Hypothalamus (tissue), 51 donors: ENCODE measurements at places on chromosomes 6 and 20.

GRCh38 chr6:143536866-143537691, 25.6 kb upstream of the FUCA2 start:
- DNase-seq = peak; percentile 47

- DNase-seq = no peak
These were observed 433.2 kb upstream of the SPTLC3 start for GRCh38 chr20:12575352-12576095.

DNA sequence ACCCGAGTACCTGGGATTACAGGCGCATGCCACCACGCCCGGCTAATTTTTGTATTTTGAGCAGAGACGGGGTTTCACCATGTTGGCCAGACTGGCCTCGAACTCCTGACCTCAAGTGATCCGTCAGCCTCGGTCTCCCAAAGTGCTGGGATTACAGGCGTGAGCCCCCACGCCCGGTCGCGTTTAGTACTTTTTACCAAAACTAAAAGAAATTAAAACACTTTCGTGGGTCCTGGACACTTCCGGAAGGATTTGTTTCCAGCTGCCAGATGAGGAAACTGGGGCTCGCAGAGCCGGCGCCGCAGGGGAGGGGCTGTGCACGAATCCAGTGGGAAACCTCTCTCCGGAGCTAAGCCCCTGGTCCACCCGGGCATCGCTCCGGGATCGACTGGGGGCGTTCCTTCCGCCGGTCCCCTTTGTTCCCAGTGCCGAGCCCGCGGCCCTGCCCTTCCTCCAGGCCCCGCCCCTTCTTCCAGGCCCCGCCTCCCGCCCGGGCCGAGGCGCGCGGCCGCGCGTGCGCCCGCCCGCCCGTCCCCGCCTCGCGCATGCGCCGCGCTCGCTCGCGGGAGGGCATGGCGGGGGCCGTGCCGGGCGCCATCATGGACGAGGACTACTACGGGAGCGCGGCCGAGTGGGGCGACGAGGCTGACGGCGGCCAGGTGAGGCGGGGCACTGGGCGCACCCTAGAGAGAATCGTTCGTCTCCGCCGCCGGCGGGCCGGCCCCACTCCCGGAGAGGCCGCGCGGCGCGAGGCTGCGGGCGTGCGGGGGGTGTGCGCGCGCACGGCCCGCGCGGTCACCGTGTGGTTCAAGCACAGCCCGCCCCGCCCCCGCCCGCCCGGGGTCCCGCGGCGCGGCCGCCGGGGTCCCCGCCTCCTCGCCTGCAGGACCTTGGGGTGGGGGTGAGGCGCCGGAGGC, at the start of gene NELFCD:
Gene NELFCD (plus strand): TSS at position 546 of the 917 bp plus-strand sequence. CDS start 54 bp downstream, at position 600.
- peak; percentile 60 for DNase-seq

DNA sequence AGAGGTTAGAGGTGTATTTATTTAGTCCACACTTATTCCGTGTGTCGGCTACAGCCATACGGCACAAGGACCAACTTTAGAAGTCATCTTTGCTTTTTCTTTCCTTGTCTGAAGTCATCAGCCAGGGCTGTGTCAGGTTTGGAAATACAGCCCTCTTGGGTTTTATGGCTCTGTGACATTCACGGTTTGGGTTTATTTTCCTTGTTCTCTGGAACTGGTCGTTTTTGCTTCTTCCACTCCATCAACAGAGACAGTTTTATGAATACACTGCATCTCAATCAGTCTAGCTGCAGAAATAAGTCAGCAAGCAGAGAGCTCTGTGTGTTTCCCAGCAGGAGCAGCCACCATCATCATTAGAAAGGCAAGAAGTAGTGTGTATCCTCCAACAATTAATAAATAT, 132.5 kb downstream of the TBC1D7 start:
- no peak for DNase-seq

- no peak for DNase-seq
These were observed 18.6 kb downstream of the RBM38 start for GRCh38 chr20:57409672-57410397.

GRCh38 chr6:168611691-168612090, 170.7 kb downstream of the SMOC2 start:
- DNase-seq = no peak

- DNase-seq = no peak
These were observed 43.8 kb upstream of the TMEM181 start for GRCh38 chr6:158516098-158516497.

GRCh38 chr20:51542571-51543421, at the start of gene NFATC2:
NFATC2 (minus strand) TSS chr20:51542719; CDS start chr20:51542499, 220 bp downstream.
- peak; percentile 4 for DNase-seq

- DNase-seq = no peak
These were observed 1057.6 kb downstream of the KIF16B start for GRCh38 chr20:15515691-15516090.

- no peak for DNase-seq
These were observed 11.1 kb upstream of the TOP1 start for GRCh38 chr20:41017448-41018042.

DNA sequence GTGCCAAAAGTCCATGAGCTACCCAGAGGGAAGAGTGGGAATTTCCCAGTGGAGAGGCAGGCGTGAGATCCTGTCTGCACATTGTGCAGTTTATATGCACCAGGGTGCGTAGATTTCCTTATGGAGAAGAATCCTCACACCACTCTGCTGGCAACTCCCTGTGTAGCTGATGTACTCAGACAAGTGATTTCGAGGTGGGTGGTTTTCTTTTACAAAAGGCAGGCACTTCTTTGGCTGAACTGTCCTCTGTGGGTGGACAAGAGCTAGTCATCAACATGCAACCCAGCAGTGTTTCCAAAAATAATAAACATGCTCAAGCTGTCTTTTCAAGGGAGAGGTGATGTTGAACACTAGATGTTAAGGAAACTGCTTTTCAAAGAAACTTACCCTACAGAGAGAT, 121.7 kb upstream of the NXT1 start:
- DNase-seq = no peak

GRCh38 chr6:133787859-133788505, 100.9 kb upstream of the TCF21 start:
- DNase-seq = no peak

DNA sequence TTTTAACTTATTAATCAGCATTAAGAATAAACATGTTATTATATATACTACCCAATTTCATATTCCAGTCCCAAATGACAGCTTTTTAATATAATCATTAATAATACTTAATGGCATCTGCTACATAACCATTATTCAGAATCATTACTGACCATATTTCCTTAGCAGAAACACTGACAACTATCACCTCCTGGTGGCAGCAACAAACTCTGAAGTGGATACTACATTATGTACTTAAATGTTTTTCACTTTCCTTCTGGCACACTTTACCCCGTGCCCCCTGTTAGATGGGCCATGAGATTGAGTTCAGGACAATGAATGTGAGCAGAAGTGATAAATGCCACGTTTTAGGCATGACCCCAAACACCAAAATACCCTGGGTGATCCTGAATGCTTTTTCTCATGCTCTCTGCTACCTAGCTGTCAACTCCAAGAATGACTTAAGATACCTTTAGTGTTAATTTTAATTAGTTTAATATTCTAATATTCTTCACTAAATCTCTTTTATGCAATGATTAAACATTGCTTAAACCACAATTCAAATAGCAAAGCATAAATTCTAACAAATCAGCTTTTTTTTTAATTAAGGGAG, 77.1 kb downstream of the LMBRD1 start:
- DNase-seq = no peak

DNA sequence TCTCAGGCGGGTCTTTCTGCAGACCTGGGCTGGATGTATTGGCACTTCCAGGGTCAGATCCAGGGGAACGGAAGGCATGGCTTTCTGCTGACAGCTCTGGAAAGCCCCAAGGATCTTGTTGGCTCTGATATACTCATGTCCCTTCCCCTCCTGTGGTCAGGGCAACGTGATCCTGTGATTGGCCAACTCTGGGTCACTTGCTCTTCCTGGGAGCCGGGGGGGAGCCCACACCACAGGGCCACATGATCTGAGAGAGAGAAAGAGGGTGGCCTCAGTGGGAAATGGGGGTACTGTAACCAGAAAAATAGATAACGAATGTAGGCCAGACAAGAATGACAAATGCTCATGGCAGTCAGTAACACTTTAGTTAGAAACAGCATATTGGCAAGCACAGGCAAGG, 223.0 kb downstream of the NFATC2 start:
- DNase-seq = no peak

- no peak for DNase-seq
These were observed 9.6 kb downstream of the LRP11 start for GRCh38 chr6:149854532-149854931.

- no peak for DNase-seq
These were observed 152.9 kb downstream of the CDH4 start for GRCh38 chr20:61405007-61405406.

DNA sequence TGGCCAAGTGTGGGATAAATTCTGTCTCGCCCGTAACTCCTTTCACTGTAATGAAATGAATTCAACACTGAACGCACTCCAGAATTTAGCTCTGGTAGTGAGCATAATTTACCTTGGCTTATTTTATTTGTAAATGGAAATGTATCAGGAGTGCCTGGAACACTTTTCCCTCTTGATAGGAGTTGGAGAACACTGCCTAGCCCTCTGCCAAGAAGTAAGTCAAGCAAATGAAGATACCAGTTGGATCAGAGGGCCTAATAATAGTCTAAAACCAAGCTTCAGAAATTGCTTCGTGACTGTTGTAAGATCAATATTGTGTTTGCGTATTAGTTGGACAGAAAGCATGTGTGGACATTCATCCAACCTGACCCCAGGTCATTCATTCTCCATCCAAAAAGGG, 64.6 kb upstream of the TPD52L1 start:
- no peak for DNase-seq

- DNase-seq = no peak
These were observed 19.4 kb downstream of the NCOA5 start for GRCh38 chr20:46070215-46070900.

DNA sequence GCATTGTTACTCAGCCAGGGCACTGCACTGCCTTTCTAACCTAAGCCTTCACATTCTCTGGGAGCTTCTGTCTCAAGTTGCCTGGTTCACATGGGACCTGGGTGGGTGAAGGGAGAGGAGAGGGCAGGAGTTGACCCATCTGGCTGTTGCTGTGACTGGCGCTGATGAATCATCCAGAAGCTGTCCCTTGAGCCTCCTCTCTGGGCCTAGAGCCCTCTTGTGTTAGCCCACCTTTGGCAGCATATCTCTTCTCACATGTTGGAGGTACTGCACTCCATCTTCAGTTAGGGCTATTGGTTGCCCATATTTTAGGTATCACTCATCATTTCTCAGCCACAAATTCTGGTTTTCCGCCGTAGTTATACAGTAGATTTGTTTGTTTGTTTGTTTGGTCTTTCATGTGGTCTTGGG, 19.8 kb downstream of the XRN2 start:
- DNase-seq = no peak

DNA sequence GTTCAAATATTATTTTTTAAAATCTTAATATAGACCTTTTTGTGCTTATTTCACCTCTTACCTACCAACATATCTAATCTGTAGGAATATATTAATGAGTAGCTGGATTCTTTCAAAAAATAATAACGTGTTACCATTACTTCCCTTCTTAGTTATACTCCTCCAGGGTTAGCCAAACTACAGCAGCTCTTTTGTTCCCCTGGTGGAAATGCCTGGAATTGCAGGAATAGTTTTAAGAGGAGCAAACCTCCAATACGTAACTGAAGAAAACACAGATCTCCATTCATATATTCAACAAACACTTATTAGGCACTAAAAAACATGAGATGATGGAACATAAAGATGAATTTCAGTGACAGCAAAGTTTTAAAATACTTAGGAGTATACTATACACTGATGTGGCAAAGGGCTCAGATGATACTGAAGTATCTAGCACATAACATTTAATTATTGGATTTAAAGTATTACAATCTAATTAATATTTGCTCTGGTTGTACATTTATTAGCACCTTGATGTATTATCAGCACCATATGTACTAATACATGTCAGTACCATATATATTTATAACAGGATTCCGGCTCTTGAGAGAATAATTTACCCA, 78.3 kb downstream of the TBX18 start:
- no peak for DNase-seq

DNA sequence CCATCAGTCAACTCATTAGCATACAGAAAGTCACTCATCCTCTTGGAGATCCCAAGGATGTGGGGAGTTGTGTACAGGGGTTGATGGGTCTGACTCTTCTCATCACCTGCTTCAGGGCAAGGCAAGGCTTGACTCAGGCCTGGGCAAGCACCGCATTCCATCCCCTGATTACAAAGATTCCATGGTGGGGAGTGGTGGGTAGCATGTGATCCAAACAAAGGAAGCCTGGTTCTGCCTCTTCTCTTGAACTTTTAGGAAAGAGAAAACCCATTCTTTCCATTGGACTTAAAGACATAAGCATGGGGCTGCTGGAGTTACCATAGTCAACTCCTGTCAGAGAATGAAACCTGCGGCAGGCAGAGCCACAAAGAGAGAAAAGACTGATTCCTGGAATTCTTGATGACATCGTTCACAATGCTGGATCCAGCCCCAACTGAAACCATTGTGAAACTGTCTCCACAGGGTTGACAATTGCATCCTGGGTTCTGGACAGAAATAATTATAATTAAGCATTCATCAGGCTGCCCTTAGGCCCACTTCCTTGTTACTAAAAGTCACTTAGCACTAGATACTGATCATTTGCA, 235.8 kb upstream of the KCNG1 start:
- DNase-seq = no peak

GRCh38 chr6:97626671-97627441, 343.8 kb upstream of the MMS22L start:
- no peak for DNase-seq

GRCh38 chr20:3188823-3189413, 15.6 kb downstream of the DDRGK1 start:
- no peak for DNase-seq

GRCh38 chr6:55953335-55953734, 77.9 kb upstream of the BMP5 start:
- no peak for DNase-seq

DNA sequence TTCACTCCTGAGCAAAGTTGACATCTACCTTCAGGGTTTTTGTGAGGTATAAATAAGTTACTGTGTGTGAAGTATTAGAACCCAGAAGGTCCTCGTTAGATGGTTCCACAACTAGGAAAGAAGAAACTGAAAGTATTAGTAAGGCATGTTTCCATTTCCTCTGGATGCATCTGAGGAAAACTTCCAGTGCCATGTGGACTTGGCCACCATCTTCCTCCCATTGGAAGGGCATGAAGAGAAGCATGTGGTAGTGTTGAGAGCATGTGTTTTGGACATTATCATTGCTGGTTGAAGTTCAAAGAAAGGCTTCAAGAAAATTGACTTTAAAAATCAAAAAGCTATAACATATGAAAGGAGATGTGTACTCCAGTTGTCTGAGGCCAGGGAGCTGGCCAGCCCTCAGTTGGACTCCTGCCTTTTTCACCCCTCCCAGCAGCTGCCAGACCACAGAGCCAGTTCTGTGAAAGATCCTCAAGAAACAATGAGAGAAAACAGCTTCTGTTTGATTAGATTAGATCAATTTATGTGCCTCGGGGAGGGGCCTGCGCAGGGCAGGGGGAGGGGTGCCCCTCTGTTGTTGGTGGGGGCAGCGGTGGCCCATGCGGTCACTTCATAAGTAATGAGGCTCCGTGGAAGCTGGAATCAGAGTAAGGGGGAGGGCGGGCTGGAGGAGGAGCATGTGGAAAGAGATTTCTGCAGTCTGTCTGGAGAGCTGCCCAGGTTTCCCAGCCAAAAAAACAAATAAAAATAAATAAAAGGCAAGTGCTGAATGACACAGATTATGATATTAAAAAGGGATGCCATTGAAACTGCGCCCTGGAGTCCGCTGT, 154.0 kb downstream of the JARID2 start:
- peak; percentile 87 for DNase-seq

- no peak for DNase-seq
These were observed 18.8 kb upstream of the IER3 start for GRCh38 chr6:30763155-30763617.

GRCh38 chr20:35409542-35409941, 2.2 kb downstream of the UQCC1 start:
- DNase-seq = no peak
